ENCODE measurements at places on chromosomes 11 and 22.

DNA sequence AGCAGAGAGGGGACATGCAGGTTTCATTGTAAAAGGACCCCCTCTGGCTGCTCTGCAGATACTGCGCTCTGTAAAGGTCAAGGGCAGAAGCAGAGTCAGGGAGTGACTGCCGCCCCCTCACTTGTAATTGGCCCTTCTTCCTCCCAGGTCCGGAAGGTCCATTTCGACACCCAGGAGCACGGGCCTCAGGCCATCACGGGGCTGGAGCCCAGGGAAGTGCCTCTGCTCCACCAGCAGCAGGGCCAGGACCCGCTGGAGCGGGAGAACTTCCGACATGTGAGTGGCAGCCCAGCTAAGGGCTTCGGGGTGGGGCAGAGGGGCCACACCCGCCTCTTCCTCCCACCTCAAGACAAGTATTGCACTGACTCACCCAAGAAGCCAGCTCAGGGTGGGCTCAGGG lies 24.0 kb upstream of the LRRC10B start:
- no peak for DNase-seq

DNA sequence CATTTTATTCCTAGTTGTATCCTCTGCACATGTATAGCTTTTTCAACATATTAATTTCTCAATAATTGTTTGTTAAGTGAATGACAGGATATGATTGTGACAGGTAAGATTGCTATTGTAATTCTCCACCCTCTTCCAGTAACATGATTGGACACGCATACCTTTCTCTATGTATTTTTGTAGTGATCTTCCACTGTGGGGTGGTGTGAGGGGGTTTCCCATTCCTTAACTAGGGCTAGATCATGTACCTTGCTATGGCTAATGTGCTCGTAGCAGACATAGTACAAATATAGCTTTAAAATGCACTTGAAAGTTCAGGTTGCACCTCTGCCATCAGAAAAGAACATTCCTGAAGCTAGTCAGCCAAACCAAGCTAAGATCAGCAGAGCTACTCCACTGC lies 2392.8 kb upstream of the RAG2 start:
- no peak for DNase-seq

DNA sequence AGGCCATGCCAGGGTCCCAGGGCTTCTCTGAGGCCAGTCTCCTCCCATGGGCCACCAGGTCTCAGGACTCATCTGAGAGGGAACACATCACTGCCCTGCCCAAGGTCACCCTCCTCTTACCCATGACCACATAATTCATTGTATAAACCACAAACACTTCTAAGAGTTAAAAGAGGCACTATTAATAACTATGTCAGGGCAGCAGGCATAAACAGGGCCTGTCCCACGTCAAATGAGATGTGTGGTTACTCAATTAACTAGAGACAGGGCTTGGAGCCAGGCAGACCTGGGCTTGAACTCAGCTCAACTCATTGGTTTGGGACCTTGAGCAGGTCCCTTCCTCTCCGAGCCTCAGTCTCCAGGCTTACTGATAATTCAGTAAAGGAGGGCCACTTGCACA lies 33.1 kb downstream of the ARAP1 start:
- no peak for DNase-seq

DNA sequence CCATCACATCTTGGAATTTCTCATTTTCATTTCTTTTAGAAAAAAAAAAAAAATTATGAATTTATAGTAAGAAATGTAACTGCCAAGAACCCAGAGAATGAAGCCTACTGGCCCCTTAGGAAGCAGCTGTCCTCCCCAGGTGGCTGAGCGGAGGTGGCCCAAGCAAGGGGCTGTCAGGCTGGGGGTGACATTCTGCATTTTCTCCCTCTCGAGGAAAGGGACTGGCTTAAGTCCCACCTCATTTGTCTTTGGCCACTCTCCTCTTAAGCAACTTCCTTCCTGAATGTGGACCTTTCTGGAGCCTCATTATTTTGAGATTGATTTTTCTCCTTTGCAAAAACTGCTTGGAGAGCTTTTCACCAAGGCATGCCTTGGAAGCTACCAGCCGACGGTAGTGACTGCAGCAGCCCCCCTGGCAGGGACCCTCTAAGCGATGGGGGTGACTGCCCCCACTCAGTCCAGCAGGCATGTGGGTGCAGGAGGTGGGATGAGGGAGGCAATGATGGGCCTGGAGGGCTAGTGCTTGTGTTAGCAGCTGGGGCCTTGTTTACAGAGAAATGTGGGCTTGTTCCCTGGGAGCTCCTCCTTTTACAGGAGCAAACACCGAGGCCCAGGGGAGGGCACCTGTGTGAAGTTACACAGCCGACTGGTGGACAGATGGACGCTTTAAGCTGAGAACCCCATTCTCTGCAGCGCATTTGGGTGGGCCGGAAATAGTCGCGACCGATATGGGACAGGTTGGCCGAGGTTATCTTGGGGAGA lies 111.7 kb downstream of the MORC2 start:
- DNase-seq = peak; percentile 75

GRCh38 chr11:110243791-110244190 lies 52.6 kb downstream of the RDX start:
- no peak for DNase-seq

- DNase-seq = no peak
Measured at GRCh38 chr11:24513479-24514218, 16.8 kb downstream of the LUZP2 start.

Data from lung (tissue), 17 donors.